Aorta (tissue), 5 donors: ENCODE measurements at places on chromosomes 2 and 18. TPM values are rescaled to one million over a fixed set of nuclear protein-coding genes. Genes with fewer than 3 reads are reported as not detected.

OR6B2 gene
- total RNA-seq: not detected

KLF11 gene
- total RNA-seq: 33.6 TPM

LYPD6B gene
- total RNA-seq: not detected

RETREG2 gene
- 48.0 TPM for total RNA-seq

ALLC gene
- not detected for total RNA-seq

CAD gene
- total RNA-seq: 19.5 TPM

IL1F10 gene
- total RNA-seq: not detected

PIEZO2 gene
- total RNA-seq: 8.8 TPM

NETO1 gene
- total RNA-seq: not detected

ANKRD36 gene
- 62.6 TPM for total RNA-seq

PAX8 gene
- total RNA-seq: 0.45 TPM

CYP27C1 gene
- total RNA-seq: 0.42 TPM

ZCCHC2 gene
- total RNA-seq: 34.7 TPM

SLC38A11 gene
- 1.1 TPM for total RNA-seq

MYO7B gene
- total RNA-seq: 0.32 TPM

SAG gene
- total RNA-seq: not detected

C18orf54 gene
- 5.5 TPM for total RNA-seq

ANKRD12 gene
- 86.5 TPM for total RNA-seq

TGFA gene
- total RNA-seq: 2.0 TPM

POMC gene
- 1.4 TPM for total RNA-seq

GALNT13 gene
- 4.9 TPM for total RNA-seq

ZNF385B gene
- total RNA-seq: 3.3 TPM

LRRFIP1 gene
- total RNA-seq: 348 TPM

MLPH gene
- 3.4 TPM for total RNA-seq

DDX1 gene
- total RNA-seq: 77.9 TPM

MAB21L4 gene
- total RNA-seq: not detected

RGPD8 gene
- total RNA-seq: 36.2 TPM

PTPRN gene
- not detected for total RNA-seq

AFF3 gene
- total RNA-seq: 15.7 TPM

ONECUT2 gene
- total RNA-seq: 0.69 TPM

TANC1 gene
- total RNA-seq: 56.9 TPM

FSIP2 gene
- total RNA-seq: 0.94 TPM

IL37 gene
- not detected for total RNA-seq
